ENCODE measurements at places on chromosomes 2 and 18. TPM values are rescaled to one million over a fixed set of nuclear protein-coding genes. Genes with fewer than 3 reads are reported as not detected.

Gene IL36B
- not detected for total RNA-seq

Gene TTR
- not detected for total RNA-seq

Gene GLI2
- 11.3 TPM for total RNA-seq

Gene EML4
- 42.8 TPM for total RNA-seq

Gene PAX3
- not detected for total RNA-seq

Gene KYNU
- total RNA-seq = 9.5 TPM

Gene PIEZO2
- total RNA-seq = 97.7 TPM

Gene MAPK4
- not detected for total RNA-seq

Gene ACSL3
- 133 TPM for total RNA-seq

Gene AP1S3
- 5.9 TPM for total RNA-seq

Gene PRSS56
- total RNA-seq = not detected

Gene GPR39
- total RNA-seq = 0.28 TPM

Gene COL3A1
- total RNA-seq = 5,666 TPM

Gene TTN
- under 0.01 TPM for total RNA-seq

Gene REG3A
- total RNA-seq = not detected

Gene SLC9A4
- total RNA-seq = under 0.01 TPM

Gene HOXD1
- not detected for total RNA-seq

Gene ATF2
- total RNA-seq = 35.8 TPM

Gene SPP2
- not detected for total RNA-seq

Gene MPP4
- total RNA-seq = 0.65 TPM

Gene EXOC6B
- total RNA-seq = 26.7 TPM

Gene LIMS2
- total RNA-seq = 3.1 TPM

Gene GAD1
- 0.28 TPM for total RNA-seq

Gene SCN7A
- total RNA-seq = 0.14 TPM

Gene RPL37A
- 4,723 TPM for total RNA-seq

Gene TMEM87B
- 27.4 TPM for total RNA-seq

Gene WDFY1
- total RNA-seq = 158 TPM

Gene ABHD1
- not detected for total RNA-seq

Gene PSD4
- 3.4 TPM for total RNA-seq

Gene SKA1
- total RNA-seq = 6.6 TPM

Gene SLC4A3
- 2.1 TPM for total RNA-seq

Gene SH3RF3
- 2.6 TPM for total RNA-seq

Gene TBC1D8
- total RNA-seq = 18.9 TPM

Gene UGT1A7
- total RNA-seq = 0.46 TPM

Gene AGXT
- not detected for total RNA-seq

Gene SH2D6
- 0.14 TPM for total RNA-seq

Gene INHBB
- 0.09 TPM for total RNA-seq

Gene SKOR2
- total RNA-seq = not detected

Gene LIMS3
- total RNA-seq = 5.2 TPM

Gene MSTN
- 0.09 TPM for total RNA-seq

Gene PTPRN
- 57.0 TPM for total RNA-seq

Gene GLB1L
- total RNA-seq = 38.6 TPM

Gene GTF2A1L
- 0.09 TPM for total RNA-seq
